ENCODE measurements at places on chromosomes 1 and 21.
A peak's percentile ranks its signal among the peaks of the same experiment; 100 is the strongest.

DNA sequence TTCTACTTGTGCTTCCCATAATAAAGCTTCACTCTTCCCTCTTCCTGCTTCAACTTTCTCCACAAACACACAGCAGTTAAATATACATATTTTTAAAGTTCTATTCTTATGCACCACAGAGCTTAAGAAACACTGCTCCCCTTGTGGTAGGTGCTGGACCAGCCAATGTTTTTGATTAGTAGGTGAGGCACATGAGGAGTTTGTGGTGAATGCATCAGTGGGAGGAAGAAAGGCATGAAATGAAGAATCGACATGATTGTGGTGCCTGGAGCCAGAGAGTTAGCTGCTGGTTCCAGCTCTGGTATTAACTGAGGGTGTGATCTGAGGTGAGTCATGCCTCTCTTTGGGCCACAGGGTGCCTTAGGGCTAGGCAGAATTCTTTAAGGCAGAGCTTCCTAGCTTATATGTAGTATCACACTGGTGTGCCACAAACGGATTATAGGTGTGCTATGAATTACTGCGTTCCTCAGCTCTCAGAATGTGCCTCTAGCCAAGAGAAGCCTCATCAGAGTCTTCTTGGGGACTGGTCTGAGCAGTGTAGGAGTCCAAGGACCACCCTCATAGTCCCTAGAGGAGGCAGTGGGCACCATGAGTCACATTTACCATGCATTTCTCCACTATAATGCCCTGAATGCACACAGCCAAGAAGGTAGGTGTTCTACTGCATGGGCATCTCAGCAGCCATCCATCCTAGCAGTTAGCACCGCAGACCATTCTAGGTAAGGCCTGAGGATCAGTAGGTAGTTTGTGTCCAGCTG lies 97.4 kb upstream of the SGIP1 start:
- peak; percentile 91 for DNase-seq

DNA sequence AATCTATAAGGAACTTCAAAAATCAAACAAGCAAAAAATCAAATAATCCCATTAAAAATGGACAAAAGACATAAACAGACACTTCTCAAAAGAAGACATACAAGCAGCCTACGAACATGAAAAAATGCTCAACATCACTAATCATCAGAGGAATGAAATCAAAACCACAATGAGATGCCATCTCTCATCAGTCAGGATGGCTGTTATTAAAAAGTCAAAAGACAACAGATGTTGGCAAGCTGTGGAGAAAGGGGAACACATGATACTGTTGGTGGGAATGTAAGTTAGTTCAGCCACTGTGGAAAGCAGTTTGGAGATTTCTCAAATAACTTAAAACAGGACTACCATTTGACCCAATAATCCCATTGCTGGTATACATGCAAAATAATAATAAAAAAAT lies 226.4 kb downstream of the S1PR1 start:
- no peak for DNase-seq

DNA sequence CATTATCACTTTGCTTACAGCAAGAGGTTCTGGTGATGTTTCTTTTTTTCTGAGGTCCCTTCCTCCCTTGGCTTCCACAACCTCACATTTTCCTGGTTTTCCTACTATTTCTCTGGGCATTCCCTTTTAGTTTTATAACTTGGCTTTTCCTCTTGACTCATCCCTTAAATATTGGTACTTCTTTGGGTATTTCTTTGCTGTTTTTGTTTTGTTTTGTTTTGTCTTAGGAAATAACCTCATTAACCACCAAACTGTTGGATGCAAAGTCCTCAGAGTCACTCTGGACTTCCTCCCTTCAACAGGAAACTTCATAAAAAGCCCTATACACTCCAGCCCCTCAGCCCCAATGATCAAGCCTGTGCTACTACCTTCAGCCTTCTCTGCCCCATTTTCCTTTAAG lies 211.1 kb downstream of the DUSP10 start:
- DNase-seq: no peak

- no peak for DNase-seq
These were observed 9.1 kb upstream of the COA7 start for GRCh38 chr1:52706941-52707926.

DNA sequence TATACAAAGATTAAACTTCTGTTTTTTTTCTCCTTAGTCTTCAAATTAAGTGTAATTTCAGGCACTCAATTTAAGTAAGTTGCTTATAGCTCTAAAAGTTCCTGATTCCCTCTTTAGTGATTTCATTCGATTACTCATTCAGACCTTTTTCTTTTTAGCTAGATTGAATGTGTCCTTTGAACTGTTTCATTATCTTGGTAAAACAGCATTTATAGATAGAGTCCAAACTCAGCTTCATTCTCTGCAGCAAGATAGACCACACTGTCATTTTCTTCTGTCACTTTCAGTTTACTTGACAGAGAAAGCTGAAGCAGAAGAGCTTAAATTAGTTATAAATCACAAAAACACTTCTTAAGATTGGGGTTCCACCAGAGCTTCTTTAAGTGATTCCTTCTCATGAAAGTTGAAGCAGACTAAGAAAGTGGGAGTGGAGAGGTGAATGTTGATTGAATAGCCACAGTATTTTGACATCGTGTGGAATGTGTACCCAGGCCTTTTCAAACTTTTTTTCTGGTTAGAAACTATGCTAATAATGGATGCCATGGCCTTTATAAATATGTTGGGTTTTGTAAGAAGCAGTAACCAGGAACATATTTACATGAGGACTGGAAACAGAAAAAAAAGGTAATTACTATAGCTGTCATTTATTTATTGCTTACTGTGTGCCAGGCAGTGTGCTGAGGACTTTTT lies 52.2 kb downstream of the ZBTB40 start:
- peak; percentile 54 for DNase-seq

DNA sequence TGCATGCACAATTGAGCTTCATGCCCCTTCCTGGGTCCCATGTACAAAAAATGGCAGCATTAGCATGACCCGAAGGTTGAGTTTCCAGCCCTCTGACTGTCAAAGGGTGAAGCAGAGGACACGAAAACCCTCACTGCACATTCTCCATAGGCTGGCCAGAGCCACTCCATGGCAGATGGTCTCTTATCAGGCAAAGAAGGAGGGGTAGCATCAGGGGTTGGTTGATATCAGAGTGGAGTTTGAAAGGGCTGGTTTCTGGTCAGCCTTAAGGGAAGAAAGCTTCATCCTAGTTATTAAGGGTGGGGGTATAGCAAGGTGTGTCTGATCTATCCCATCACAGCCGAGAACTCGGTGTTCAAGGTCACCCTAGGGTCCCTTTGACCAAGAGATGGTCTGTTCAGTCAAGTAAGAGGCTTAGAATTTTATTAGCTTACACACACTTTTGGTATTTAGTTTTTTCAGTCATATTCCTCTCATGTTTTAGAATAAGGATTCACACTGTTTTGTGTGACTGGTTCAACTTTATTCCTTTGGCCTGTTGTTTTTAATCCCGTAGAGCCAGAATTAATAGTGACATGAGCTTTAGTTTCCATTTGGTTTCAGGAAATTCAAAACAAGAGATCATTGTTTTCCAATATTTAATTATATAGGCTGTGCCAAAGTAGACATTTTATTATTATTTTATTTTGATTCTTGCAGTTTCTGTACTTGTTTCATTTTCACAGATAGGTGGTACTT lies 199.9 kb upstream of the FMN2 start:
- DNase-seq: no peak

DNA sequence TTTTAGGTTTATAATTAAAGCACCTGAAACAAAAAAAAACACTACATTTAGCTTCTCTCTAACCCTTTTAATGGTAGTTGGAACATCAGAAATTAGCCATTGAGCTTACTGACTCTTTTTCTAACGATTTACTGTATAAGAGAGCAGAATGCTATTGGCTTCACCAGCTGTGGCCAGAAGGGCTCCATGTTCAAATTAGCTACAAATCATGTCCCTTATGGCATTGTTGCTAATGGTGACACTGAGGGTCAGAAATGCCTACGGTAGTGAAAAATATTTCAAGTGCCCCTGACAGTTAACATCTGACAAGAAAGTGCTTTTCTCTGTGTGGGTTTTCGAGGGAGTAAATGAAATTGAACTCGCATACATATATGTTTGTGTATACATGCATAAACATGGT lies 232.7 kb downstream of the NFIA start:
- DNase-seq: no peak

- DNase-seq: peak; percentile 30
These were observed 953.0 kb downstream of the AMY1C start for GRCh38 chr1:104702731-104703130.

DNA sequence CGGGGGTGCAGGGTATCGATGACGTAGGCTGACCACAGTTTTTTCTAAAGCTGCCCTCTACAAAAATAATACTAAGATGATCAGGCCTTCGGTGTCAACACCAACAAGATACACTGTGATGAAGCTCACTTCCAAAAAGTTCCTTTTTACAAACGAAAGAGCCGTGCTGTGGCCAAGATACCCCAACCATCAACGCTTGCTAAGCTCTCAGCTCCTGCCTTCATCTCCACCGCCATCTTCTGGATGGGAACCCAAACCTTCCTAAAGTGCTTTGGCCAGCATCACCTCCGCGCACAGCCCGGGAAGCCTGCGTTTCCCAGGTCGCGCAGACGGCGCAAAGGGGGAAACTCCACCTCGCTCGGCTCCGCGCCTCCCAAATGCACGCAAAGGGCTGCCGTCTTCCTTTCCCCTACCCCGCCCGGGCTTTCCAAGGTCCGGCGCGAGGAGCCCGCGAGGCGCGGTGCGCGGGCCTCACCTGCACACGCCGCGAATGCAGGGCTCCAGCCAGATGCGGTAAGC lies 541 bp downstream of the USP48 start:
- peak; percentile 60 for DNase-seq

- DNase-seq: no peak
These were observed 36.5 kb downstream of the LGALS8 start for GRCh38 chr1:236560213-236560771.

All from fibroblast of skin of right biceps (primary cell).